CD4-positive, alpha-beta T cell treated with Interferon gamma for 1 hour (primary cell): ENCODE measurements at places on chromosomes 5 and 9.

- DNase-seq = no peak
These were observed 5.5 kb upstream of the DNAJC21 start for GRCh38 chr5:34923694-34924461.

DNA sequence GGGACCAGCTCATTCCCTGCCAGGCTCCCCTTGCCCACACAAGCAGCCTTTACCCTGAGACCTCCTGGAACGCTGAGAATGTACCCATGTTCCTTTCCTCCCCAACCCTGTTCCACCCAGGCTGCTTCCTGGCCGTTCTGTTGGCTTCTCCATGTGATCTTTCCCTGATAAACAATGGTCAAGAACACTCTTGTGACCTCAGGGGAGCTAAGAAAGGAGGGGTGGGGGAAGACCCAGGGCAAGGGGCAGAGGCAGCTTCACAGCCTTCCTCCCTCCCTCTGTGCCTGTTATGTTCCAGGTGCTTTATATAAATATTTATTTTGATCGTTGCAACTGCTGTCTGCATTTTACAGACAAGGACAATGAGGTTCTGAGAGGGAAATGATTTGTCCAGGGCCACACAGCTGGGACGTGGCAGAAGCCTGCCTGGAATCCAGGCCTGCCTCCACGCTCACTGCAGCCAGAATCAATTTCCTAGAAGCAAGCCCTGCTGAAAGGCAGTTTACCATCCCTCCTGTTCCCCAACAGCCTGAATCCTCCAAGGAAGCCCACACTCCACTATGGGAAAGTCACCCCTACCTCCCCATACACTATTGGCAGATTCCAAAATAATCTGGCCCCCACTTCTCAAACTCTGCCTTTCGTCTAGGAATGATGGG is 3.9 kb downstream of the SHROOM1 start:
- DNase-seq = no peak

- DNase-seq = no peak
These were observed 131.2 kb upstream of the HMHB1 start for GRCh38 chr5:143680672-143681259.

DNA sequence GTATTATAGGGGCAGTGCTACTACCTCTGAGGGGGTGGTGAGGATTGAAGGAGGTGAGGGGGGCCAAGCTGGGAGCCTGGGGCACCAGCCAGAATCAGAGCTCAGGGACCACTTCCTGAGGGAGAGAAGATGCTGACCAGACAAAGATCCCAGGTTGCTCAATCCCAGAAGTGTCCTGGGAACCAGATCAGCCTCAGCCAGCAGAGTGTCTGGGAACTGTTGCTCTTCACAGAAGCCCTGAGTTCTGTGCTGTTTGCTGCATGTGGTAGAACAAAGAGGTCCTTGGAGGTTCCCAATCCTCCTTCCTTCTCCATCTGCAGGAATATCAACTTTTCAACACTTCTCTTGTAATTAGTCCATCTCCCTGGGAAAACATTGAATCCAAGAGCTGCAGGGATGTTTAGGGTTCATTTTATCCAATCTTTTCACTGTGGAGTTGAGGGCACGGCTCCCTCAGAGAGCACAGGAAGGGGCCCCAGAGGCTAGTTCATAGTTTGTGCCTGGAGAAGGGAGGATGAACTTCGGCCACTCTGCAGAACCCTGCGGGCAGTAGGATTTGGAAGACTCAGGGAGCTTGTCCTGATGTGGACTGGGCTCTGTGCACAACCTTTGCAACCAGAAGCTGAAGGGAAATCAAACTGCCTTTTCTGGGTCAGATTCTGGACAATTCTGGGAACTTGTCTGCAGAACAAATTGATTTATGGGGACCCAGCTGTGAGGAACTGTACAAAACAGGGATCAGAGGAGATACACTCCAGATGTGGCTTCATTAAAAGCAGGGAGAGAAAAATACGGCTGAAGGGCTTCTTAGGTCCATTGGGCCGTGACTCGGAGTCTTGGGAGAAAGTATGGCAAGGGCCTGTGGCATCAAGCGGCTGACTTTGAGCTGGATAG is 57.1 kb downstream of the GALNT12 start:
- no peak for DNase-seq

GRCh38 chr5:14561741-14562140 is 19.9 kb upstream of the OTULINL start:
- no peak for DNase-seq
